ENCODE measurements at places on chromosomes 7 and 10.

GRCh38 chr10:29245476-29245875 is 43.4 kb upstream of the LYZL1 start:
- no peak for DNase-seq

GRCh38 chr10:51124852-51125251 is 50.6 kb downstream of the PRKG1 start:
- DNase-seq: no peak

GRCh38 chr10:3068201-3068967 is 1.0 kb downstream of the PFKP start:
- peak; percentile 43 for DNase-seq

GRCh38 chr10:124409696-124410095 is 9.0 kb downstream of the OAT start:
- DNase-seq: no peak

DNA sequence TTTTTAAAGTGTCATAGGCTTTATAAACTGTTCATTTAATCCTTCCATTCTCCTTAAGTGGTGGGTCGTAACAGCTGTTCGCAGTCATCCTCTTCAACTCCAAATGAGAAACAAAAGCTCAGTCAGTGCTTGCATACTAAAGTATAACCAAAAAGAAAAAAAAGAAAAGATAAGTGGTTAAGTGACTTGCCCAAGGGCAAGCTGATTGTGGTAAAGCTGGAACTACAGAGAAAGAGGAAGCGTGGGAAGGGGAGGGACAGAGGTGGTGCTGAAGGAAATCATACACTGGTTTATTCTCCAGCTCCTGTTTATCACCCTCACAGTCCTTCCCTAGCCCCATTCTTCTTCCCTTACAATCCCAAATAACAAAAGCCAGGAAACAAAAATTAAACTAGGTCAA is 29.6 kb downstream of the IDE start:
- no peak for DNase-seq

DNA sequence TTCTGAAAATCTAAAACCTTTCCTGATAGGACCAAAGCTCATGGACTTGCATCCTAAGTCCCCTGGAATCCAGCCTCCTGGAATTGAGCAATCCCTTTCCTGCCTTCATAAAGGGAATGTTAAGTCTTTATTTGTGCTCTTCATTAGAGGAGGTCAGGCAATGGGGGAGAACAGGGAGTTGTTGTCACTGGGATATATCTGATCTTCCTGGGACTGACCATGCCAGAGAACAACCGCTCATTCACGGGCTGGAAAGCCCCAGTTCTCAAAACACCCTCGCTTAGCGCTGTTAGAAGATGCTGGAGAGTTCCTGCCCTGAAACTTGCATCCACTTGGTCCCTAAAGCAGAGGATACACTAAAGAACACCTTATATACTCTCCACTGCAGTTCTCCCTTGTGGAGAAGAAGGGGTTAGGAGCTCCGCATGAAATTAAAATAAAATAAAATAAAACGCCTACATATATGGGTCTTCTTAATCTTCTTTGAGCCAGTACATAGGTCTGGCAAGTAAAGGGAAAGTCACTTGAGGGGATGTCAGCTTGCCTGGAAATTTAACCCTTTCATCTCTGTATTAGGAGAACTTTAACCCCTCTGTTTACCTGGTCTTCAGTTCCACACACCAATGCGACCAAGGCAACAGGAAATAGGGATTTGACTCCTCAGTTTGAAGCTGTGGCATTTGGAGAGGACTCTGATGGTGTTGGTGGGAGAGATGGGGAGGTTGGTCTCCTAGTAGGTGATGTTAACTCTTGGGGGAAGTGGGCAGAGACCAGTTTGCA is 1.2 kb downstream of the SORCS1 start:
- DNase-seq: no peak

GRCh38 chr7:142887282-142888015 is 1.9 kb upstream of the TRPV6 start:
- DNase-seq: no peak

- no peak for DNase-seq
These were observed 195.7 kb downstream of the THSD7A start for GRCh38 chr7:11636274-11636673.

DNA sequence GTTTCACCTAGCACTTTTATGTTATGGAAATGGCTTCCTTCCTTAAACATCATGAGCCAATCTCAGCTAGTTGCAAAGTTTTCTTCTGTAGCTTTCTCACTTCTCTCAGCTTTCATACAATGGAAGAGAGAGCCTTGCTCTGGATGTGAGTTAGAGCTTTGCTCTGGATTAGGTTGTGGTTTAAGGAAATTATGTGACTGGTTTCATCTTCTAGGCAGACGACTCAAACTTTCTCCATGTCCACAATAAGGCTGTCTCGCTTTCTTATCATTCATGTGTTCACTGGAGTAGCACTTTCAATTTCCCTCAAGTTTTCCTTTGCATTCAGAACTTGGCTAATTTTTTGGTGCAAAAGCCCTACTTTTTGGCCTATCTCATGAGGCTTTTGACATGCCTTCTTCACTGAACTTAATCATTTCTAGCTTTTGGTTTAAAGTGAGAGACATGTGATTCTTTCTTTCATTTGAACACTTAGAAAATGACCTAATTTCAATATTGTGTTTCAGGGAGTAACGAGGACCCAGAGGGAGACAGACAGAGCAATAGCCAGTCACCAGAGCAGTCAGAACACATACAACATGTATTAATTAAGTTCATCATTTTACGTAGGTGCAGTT is 49.8 kb downstream of the CNOT4 start:
- no peak for DNase-seq

GRCh38 chr10:133262696-133263095 is 14.0 kb downstream of the ADAM8 start:
- no peak for DNase-seq

DNA sequence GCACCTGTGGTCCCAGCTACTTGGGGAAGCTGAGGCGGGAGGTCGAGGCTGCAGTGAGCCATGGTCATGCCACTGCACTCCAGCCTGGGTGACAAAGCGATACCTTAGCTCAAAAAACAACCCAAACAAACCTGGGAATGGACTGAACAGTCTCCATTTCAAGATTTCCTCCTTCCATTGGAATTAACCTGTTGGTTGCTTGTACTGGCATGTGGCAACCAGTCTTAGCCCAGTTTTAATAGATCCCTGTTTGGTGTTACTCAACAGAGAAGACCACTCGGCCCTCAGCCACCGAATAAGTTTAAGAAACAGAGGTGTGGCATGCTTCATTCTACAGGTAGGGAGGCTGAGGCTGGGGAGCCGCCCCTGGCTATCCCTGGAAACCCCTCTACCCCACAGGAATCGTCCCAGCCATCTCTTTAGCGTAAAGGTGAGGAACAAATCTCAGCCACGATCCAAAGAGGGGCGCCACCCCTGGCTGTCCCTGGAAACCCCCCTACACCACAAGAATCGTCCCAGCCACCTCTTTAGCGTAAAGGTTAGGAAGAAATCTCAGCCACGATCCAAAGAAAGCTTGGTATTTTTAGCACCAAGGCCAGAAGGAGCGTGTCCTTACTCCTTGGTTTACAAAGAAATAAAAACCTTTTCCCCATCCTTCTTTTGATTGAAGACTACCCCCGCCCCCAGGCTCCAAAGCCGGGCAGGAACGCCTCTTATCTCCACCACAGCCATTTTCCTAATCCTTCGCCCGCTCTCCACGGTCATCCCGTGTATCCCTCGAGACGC is 861 bp upstream of the TSPAN14 start:
- no peak for DNase-seq

DNA sequence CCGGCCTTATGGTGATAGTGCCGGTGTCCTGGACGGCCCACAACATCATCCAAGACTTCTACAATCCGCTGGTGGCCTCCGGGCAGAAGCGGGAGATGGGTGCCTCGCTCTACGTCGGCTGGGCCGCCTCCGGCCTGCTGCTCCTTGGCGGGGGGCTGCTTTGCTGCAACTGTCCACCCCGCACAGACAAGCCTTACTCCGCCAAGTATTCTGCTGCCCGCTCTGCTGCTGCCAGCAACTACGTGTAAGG is 713 bp downstream of the CLDN4 start:
- no peak for DNase-seq

GRCh38 chr7:152504367-152504766 is 68.6 kb upstream of the KMT2C start:
- DNase-seq: no peak

DNA sequence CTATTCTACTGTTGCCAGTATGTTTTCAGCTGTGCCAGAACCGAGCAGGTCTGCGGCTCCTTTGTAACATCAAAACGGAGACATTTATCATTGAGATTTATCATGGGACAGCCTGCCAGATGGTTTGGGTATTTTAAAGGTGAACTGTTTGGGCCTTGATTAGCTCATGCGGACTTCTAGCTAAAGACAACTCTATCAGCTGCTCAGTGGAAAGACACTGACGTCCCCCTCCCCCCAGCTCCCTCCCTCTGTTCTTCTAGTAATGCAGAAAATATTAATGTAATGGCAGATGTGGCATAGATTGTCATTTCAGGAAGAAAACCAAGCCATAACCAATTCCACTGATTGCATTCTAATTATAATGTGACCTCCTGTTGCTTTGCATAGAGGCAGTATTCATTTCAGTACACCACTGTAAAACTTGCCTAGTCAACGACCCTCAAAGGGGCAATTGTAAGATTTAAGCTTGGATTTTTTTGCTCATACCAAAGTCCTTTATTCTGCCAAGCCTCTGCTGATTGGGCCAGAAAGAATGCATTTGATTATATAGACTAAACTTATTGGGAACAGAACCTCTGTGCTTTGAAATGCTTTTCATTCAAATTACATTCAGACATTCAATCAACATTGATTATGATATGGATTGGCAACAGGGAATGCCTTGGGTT is 966.8 kb downstream of the LRMDA start:
- DNase-seq: no peak

Data from activated gamma-delta T cell treated with anti-CD3 and anti-CD28 coated beads, Interleukin-2, amount 50 U/mL, for 16 hours (primary cell).